ENCODE measurements at places on chromosomes 16 and 17.

DNA sequence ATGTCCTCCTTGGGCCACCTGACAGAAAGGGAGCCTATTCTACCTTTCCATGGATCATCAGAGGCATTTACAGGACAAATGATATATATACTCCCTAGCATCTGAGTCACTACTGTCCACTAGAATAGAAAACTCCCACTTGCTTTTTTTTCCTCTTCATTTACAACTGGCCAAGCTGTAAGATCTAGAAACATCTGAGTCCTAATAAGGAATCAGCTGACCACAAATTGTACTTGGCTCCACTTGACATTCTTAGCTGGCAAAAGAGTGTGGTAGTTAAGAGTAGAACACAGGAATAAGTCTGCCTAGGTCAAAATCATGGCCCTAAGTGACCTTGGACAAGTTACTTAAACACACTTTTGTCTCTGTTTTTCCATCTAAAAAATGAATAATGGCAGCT lies 5.2 kb downstream of the RUSF1 start:
- no peak for DNase-seq

DNA sequence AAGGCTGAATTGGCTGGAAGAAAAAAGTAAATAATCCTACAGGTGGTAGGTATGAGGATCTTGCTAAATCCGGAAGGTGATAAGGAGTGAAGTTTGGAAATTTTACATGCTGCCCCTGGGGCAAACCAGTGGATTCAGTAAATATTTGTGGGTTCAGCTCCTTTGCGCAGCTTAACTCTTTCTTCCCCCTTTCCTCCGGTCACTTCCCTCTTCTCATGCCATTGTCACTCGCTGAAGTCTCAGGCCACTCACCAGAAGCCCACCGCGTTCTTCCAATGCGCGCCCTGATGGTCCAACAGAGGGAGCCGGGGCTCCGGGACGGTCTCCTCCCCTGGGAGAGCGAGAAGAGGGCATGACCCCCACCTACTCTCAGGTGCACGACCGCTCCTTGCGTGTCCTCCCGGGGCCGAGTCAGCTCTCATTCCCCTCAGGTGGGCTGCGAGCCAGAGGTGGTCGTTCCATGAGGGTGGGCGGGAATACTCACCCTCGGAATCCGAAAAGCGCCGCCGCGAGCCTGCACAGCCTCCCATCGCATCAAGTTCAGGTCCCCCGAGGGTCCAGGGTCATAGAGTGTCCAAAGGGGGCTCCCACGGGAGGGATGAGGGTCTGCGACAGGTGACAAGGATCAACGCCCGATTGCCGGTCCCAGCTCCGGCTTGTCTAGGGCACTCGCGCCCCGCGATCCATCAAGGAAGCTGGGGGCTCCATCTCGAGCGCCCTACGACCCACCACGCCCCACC lies 474 bp downstream of the CLN3 start:
- no peak for DNase-seq

DNA sequence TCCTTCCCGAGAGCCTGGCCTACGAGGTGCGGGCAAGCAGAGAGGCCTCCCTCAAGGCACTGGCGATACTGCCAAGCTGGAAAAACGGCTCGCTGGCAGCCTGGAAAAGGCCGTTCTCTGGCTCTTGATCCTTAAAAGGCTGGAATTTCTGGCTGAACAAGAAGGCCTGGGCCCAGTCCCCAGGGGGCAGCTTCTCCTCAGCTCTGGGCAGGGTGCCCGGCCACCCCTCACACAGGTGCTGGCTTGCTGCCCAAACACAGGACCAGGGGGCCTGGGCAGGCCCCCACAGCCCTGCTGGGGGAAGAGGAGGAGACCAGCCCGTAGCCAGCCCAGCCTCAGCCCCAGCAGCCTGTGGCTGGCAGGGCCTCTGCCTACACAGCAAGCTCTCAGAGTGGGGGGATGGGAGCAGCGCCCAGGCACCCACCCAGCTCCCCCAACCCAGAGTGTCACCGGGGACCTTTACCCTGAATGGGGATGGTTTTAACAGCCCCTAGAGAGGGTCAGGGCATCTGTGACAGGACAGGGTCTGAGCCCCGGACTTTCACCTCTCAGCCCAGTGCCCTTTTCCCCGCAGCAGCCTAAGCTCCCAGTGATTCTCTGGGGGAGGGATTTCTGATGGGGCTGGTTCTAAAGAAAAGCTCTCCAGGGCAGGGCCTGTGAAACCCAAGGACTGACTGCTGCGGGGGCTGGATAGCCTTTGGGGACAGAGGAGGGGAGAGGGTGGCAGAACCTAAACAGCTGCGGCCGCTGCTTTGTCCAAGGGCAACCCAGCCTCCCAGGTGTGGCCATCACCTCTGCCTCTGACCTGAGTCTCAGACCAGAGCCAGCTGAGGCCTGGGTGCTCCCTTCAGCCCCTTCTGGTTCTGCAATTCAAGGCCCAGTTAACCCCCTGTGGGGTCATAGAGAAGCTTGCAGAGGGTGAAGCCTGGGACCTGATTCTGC lies 38.6 kb upstream of the TOB1 start:
- no peak for DNase-seq

DNA sequence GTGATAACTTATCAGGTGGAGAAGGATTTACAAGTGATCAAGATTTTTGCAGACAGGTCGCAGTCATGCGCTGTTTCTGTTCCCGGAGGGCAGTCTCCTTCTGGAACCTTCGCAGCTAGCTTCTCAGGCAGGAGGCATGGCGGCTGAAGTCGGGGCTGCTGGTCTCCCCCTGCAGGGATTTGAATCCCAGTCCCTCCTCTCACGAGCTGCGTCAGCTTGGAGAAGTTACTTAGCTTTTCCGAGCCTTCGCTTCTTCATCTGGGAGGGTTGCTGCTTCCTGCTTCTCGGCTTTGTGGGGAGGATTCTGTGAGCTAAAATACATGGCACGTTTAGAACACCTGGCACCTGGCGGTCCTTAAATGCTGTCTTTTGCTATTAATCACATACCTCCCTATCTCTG lies 287.8 kb upstream of the FOXF1 start:
- no peak for DNase-seq

DNA sequence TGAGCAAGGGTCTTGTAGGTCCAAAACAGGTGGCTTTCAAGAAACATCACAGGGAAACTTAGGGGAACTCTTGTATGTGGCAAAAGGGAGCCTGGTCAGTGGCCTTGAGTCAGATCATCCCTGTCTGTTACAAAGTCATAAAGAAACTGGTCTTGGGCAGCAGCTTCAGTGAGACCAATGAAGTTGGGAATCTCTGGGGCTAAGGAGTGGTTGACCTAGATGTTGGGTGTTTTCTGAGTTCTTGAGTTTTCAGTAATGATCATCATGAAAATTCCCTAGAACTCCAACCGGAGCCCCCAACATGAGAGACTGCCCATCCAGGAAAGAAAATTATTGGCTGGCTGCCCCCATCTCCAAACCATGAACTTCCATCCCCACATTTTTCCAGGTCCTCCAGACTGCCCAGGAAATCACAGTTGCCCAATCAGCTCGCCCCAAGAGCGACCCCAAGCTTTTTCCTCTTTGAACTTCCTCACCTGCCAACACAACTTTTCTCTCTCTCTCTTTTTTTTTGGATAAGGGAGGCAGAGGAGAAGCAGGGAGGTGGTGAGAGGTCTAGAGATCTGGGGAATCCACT lies 3.9 kb downstream of the CCR7 start:
- no peak for DNase-seq

DNA sequence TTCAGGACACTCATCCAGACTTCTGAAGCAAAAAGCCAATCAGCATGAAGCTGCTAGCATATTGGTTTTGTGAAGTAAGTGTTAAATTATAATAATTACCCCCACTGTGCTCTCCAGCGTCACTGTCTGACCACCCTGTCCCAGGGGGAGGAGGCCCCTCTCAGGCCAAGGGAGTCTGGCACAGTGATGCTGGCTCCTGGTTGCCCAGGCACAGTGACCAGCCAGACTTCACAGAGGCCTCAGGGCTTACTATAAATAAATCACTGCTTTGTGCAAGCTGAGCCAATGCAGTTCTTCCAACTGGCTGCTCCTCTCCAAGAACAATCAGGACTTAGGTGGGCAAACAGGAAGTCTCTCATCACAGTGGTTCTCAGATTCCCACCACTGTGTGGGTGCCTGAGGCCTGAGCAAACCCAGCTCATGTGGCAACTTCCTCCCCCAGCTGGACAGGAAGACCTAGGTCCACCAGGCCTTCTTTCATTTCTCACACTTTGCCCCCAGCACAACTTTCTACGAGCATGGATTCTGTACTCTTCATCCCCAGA lies 1.7 kb upstream of the DBNDD1 start:
- DNase-seq, result no peak

- DNase-seq, result no peak
These were observed 89.4 kb downstream of the RPA1 start for GRCh38 chr17:1919201-1919600.

- no peak for DNase-seq
These were observed 4.0 kb downstream of the BPTF start for GRCh38 chr17:67829331-67829730.

- DNase-seq, result no peak
These were observed 99.5 kb downstream of the SYCE1L start for GRCh38 chr16:77298418-77299360.

- DNase-seq, result no peak
These were observed 10.6 kb upstream of the NUDT16L1 start for GRCh38 chr16:4682616-4683254.

DNA sequence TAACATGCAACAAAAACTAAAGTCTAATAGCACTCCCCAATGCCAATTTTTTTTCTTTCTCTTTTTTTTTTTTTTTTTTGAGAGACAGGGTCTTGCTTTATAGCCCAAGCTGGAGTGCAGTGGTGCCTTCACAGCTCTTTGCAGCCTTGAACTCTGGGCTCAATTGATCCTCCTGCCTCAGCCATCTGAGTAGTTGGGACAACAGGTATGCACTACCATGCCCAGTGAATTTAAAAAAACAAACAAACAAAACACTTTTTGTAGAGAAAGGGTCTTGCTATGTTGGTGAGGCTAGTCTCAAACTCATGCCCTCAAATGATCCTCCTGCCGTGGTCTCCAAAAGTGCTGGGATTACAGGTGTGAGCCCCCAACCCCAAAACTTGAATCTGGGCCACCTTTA lies 632.3 kb downstream of the WWOX start:
- no peak for DNase-seq

DNA sequence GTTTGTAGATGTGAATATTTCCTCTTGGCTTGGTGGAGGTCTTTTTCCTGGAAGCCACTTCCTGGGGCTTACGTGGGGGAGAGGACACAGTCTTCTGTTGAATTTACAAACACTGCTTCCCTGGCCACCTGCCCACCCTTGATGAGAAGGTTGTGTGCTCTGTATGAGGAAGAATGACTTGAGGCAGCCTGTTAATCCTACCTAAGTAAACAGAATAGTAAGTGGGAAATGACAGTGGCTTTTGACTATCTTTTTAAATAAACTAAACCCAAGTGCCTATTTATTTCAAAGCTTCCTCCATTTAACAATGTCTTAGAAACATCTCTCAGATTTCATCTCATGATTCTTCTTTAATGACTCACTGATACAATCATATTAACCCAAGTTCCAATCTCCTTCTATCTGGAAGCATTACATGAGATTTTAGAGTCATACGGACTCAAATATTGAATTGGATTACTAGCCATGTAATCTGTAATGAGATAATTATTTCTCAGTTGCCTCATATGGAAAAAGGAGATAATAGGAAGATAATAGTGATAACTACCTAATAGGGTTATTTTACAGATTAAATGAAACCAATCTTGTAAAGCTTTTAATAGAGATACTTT lies 96.6 kb upstream of the SMIM36 start:
- DNase-seq, result no peak

- DNase-seq, result no peak
These were observed 887 bp downstream of the ZBTB4 start for GRCh38 chr17:7478276-7479212.

GRCh38 chr17:16483021-16483645 lies 8.9 kb downstream of the LRRC75A start:
- no peak for DNase-seq

DNA sequence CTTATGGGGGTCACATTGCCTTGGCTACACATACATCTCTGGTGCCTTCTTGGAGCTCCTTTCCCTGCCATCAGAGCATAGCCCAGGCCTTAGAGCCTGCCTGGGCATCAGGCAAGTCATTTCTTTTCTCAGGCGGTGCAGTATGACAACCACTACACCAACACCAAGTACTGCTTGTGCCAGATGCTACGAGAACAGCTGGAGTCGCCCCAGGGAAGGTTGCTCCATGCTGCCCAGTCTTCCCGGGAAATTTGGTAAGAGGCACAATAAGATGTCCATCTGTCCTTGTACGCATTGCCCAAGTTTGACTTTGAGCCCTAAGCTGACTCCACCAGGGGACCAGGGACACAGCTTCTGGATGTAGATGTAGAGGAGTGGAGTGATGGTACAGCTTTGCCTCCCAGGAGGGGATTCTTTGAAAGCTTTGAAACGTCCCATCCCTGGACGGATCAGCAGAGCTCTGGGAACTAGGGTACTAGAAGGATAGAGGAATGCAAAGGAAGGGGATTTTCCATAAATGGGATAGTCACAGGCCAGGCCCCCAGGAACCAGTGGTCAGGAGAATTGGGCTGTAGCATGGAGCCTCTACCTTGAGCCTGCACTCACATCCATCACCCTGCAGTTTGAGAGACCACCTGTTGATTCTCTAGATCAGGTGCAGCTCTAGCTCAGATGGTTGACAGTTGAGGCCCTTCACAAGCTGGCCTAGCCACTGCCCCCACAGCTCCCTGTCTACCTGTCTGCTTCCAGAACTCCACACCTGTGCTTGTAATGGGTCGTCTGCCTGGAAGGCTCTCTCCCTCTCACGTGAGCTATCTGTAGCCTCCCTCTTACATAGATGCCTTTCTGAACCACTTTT lies 11.0 kb upstream of the NFATC3 start:
- no peak for DNase-seq

GRCh38 chr16:88103581-88104188 lies 152.5 kb downstream of the BANP start:
- DNase-seq, result no peak

DNA sequence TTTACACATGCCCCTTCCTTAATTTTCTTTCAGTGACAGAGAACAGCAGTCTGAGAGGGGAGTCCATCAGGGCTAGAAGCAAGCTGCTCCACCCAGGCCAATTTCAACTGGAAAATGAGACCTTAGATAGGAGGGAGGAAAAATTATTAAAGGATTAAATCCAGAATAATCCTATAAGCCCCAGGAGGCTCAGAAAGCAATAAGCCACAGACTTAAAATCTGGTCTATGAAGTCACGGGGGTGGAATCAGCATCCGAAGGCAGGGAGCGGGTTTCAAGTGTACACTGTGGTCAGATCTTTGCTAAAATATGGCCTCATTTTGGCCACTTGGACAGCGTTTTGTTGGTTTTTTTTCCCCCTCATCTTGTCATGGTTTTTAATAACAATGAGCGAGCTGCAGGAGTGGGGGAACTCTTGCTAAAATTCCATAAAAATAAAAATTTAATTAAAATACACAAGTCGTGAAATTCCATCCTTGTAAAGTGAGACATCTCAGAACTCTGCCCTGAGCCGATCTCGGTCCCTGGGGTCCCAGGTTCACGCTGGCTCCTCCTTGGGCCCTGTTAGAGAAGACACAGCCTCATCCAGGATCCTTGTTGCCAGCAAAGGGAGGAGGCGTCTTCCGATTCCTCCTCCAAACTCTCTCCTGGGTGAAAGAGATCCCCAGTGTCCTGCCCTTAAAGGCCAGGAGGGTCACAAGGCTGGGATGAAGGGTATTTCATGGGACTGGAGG lies 51.6 kb upstream of the ETV4 start:
- no peak for DNase-seq

Measured in stimulated activated CD8-positive, alpha-beta memory T cell treated with anti-CD3 and anti-CD28 coated beads, Interleukin-4, amount 100 ng/mL, for 1 hour (primary cell).